ENCODE measurements at places on chromosomes 6 and 20.

DNA sequence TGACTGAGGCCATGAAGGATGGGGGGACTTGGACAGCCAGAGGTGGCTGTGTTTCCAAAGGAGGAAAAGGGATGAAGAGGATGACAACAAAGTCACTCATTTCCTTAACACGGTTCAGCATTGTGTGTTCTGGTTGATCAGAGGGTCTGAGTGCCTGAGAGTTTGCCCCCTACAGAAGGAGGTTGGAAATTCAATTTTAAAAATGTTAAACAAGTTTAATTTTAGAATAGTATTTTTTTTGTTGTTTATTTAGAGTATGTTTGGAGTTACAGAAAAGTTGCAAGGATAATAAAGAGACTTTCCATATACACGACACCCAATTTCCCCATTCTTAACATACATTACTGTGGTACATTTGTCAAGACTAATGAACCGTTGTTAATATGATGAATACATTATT lies 10.3 kb upstream of the VAPB start:
- no peak for DNase-seq

DNA sequence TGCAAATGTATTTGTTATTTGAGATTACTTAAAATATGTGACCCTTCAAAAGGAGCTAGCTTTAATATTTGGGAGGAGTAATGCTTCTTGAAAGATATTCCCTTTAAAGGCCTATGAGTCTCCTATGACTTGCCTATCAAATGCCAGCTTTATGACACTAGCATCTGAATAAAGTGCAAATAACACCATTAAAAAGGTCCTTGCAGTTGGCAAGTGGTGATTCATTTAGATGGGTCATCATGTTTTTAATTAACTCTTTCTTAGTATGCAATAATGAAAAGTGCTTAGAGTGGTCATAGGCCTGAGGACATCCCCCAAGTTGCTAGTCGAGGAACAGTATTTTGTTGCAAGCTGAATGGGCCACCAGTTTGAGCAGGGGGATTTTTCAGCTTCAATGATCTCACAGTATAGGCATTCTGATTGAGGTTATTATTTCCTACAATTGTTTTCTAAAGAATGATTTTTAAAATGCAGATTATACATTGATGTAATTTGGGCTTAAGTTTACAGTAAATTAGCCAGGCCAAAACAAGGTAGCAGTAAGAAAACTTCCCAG lies 3.7 kb upstream of the CD2AP start:
- no peak for DNase-seq

DNA sequence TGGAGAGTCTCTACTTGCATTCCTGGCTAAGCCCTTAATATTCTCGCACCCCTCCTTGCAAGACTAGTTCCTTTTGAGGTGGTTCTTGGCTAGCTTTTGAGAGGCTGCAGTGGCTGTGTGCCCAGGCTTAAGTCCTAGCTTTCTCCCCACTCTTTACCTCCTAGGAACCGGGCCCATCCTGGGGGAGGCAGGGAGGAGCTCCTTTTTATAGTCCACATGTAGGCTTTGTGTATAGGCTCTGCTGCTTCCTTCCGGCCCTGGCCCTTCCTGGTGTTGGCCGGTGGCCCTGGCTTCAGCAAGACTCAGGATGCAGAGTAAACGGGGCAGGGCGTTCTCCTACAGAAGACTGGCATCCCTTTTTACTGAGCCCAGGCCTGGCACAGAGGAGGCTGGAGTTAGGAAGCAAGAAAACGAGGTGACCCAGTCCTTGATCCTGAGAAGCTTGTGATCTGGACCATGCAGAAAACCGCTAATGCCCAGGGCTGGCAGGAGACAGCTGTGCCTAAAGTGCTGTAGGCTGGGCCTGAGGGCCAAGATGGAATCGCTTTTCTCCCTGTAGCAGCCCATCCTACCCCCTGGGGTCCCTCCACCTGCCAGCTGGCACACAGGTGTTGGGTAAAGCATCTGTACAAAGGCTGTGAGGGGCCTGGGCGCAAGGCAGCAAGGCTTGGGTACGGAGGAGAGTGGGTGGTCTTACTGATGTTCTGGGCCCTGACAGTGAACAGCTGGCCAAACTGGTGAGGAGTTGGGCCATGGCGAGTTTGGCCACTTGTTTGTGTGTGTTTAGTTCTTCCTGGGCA lies 8.7 kb downstream of the PLCG1 start:
- no peak for DNase-seq

DNA sequence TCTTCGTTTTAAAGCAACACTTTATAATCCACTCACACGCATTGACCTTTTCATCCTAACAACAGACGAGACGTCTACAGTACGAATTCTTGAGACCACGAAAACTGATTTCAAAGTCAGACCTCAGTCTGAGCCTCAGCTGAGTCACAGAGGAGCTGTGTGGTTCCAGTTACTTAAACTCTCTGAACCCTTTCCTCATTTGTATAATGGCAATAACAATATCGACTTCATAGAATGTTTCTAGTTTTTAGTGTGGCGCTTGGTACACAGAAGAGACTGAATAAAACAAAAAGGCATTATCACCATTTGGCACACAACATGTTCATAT lies 236.9 kb downstream of the ATXN1 start:
- DNase-seq: no peak

GRCh38 chr6:110800839-110801196 lies 14.5 kb downstream of the CDK19 start:
- DNase-seq: no peak

Measured in activated T-cell treated with anti-CD3 and anti-CD28 coated beads for 48 hours (primary cell).